ENCODE measurements at places on chromosomes 5 and 9.

DNA sequence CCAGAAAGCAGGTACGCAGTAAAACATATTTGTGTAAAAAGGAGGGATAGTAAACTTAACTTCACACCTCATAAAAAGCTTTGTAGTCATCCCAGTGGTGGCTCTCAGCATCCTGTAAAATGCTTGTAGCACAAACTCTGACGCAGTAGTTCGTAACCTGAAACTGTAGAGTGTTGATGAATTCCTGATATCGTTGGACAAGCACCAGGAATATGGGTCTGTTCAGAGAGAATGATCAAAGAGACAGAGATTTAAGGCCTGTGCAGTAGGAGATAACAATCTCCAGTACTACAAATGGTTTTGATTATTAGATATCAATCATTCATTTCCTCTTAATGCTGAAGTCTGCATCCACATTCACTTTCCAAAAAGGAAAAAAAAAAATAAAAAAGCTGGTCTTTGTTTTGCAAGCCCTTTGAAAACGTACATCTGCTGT is 148.5 kb downstream of the KIAA0825 start:
- DNase-seq, result no peak

- DNase-seq, result no peak
Measured at GRCh38 chr5:92206681-92207080, 823.6 kb upstream of the ARRDC3 start.

- DNase-seq, result no peak
Measured at GRCh38 chr5:57259704-57260103, 85.8 kb downstream of the GPBP1 start.

GRCh38 chr9:32069169-32069813 is 315.2 kb upstream of the ACO1 start:
- no peak for DNase-seq

DNA sequence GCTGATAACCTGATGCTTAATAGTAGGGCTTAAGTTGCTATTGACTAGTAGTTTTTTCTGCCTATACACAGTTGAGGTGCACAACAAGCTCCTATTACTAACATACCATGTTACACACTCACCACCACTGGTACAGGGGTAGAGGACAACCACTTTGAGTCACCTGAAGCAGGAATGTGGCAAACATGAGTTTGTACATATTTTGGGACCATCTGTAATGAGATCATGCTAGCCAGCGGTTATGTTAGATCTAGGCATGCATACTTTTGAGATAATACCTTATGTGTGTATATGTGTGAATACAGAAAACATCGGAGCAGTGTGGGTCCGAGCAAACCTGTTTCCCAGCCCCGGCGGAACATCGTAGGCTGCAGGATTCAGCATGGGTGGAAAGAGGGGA is 72.8 kb upstream of the NXNL2 start:
- no peak for DNase-seq

DNA sequence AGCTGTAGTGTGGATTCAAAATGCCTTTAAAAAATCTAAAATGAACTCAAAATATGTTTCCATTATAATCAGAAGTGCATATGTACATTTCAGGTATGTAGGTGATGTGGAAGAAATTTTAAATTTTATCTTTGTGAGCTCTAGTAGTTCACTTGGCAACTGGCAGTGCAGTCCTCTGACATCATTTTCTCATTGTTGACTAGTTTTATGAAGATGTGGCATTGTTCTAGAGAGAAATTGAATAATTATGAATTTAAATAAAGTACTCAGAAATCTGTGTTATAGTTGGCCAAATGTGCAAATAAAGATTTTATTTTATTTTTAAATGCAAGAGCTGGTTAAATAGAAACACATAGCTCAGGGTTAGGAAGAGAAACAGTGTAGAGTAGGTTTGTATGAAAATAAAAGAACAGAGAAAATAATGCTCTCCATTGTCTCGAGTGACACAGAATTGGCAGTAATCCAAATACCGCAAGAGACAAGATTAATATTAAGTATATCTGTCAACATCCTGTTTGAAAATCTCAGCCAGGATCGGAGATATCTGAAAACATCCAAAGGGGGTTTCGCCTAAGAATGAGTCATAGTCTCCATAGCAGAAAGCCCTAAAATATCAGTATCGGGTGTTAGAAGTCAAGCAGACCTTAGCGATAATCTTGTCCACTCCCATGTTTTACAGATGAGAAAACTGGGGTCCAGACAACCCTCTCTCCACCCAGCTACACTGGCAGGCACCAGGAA is 189.4 kb downstream of the CCDC192 start:
- no peak for DNase-seq

GRCh38 chr9:99069075-99069474 is 35.8 kb upstream of the TGFBR1 start:
- no peak for DNase-seq
